ENCODE measurements at places on chromosomes 5 and 9.

GRCh38 chr9:107158321-107158720 lies 124.8 kb upstream of the RAD23B start:
- DNase-seq, result no peak

- no peak for DNase-seq
Observed at GRCh38 chr5:176132471-176133288, 105.5 kb upstream of the SIMC1 start.

DNA sequence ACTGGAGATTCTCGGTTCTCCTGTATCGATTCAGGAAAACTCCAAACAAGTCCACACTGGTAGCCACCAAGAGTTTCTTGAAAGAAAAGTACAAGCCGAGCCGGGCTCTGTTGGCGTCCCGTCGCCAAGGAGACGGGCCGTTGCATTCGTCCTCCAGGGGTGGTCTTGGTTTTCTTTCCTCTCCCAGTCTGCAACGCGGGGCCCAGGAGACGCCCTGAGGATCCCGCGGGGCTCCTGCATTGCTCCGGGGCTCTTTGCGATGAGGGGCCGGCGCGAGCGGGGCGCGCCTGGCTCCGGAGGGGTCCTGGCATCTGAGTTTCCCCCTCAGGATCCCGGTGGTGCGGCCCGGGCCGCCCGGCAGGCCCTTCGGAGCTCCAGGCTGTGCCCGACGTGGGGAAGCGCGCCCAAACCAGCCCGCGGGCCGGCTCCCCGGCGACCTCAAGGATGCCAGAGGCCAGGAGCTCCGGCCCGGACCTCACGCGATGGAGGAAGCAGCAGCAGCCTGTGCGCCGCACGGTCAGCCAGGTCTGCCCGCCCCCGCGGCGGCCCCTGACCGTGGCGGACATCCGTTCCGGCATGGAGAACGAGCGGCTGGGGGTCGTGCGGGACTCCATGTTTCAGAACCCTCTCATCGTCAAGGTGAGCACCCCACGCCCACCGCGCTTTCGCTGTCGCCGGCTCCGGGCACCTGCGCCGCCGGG lies at the start of gene CFAP77:
TSS of gene CFAP77 (plus strand) at position 384 of the 701 bp plus-strand sequence. CDS start at position 445, 61 bp downstream.
- peak; percentile 75 for DNase-seq

- peak; percentile 62 for DNase-seq
Observed at GRCh38 chr5:133944263-133945185, 23.9 kb downstream of the C5orf15 start.

GRCh38 chr9:137590123-137590468 lies 216 bp downstream of the ZMYND19 start:
- no peak for DNase-seq

- peak; percentile 67 for DNase-seq
Observed at GRCh38 chr5:96601715-96602244, 60.4 kb upstream of the CAST start.

DNA sequence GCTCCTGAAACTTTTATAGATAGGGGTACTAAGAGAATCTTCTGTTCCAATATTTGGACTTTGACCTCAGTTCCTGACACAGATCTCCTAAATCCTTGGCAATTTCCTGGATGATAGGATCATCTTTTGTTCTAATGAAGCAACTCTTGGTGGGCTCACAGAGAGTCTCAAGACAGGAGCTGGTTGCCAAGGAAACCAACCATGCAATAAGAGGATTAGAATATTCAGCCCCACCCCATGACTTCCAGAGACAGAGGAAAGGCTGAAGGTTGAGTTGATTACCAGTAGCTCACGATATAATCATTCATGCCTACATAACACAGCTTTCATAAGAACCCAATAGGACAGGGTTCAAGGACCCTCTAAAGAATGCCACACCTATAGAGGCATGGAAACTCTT lies 2050.2 kb upstream of the CDH6 start:
- no peak for DNase-seq

DNA sequence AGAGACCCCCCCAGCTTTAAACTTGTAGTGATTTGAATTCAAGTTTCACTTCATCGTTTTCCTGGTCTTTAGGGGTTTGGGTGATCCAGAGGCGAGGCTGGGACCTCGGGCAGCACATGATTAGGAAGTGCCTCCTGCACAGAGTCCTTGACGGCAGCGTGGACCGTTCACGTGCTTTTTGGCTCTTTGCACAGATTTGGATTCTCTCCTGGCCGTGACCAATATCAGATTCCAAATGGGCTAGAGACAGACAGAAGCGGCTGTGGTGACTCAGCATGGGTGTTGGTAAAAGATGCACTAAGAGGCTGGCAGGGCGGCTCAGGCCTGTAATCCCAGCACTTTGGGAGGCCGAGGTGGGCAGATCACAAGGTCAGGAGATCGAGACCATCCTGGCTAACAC lies 117.2 kb upstream of the CACNA1B start:
- DNase-seq, result no peak

DNA sequence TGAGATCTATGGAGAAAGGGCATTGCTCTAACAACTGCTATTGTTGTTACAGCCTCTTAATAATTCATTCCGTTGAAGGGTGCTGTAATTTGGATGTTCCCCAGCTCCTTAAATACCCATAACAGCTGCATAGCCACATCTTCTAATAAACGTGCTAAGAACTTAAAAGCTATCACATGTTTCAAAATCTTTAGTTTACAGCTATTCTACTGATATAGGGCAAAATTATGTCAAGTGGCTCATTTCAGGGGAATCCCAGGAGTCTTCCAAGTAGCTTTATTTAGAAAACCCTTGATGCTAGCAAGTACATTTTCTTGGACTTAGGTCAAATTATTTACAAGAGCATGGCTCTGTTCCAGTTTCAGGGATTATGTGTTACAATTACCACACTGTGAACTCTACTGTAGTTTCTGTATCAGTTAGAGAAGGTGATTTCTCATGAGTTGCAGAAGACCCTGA lies 990.4 kb upstream of the ACO1 start:
- no peak for DNase-seq
